Right forelimb (tissue), 1 donor: ENCODE measurements at places on chromosomes 12 and 14.

DNA sequence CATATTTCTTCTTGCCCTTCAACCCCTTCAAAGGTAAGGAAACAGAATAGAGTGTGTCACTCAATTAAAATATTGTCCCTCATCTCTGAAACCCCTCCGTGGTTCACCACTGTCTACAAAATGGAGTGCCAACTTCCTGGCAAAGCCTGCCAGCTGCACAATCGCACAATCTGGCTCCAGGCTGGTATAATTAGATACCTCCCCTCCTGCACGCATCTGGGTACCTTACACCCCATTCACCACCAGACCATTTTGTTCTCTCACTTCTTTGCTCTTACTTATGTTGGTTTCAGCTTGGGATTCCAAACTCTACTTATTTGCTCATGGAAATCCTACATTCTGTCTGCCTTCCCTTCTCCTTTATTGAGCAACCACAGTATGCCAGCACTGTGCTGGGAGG lies 314.9 kb downstream of the NUAK1 start:
- DNase-seq: no peak

DNA sequence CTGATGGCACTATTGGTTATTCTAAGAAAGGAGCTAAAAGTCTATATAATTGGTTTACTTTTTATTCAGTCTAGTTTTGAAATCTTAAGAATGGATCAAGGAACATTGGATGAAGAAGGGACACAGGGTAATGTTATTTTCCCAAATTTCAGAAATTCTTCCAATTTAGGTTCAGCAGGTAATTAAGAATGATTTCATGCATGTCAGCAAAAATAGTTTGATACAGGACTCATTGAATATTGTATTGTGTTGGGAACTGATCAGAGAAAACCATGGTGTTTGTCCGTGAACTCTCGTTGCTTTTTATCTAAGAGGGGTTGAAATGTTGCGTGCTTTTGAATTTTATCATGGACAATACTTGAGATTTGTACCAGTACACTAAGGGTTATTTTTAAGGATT lies 58.6 kb downstream of the PDE3A start:
- no peak for DNase-seq

- DNase-seq: no peak
Measured at GRCh38 chr14:38420048-38420447, 164.2 kb upstream of the CLEC14A start.

DNA sequence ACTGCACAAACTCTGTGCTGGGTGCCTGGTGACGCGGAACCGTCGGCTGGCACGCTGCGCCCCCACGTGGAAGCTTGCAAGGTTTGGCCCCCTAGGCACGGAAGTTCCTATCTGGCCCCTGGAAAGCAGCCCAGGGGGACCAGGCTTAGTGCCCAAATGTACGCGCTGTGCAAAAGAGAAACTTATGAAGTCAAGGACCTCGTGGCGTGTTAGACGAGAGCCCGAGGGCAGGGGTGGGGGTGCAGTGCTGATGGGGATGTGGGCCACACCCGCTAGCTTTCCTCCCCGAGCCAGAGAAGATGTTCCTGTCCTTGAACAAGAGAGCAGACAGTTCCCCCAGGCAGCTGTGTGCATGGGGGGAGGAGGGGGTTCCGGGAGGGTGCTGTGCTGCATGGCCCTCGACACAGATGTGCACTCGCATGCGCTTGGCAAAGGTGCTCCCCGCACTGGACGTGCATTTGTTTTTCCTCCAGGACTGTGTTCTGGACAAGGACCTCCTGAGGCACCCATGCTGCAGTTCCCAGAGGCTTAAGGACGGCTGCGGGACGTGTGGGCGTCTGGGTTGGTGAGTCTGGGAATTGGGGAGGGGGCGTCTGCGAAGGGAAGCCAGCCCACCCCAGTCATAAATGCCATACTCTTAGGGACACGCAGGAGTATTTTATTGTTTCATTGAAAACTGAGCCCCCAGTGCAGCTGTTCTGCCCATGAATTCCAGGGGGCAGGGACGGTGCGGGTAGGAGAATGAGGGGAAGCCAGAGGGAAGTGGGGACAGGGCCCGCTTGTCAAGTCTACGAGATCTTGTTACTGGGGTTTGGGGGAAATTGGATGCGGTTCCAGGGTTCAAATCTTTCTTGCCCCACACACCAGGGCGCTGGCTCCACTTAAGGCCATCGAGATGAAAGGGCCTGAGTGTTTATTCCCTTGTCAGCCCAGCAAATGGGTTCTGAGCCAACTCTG lies 80.0 kb downstream of the NTF3 start:
- peak; percentile 70 for DNase-seq

- DNase-seq: no peak
Measured at GRCh38 chr12:54394281-54394719, 9.8 kb upstream of the ZNF385A start.

DNA sequence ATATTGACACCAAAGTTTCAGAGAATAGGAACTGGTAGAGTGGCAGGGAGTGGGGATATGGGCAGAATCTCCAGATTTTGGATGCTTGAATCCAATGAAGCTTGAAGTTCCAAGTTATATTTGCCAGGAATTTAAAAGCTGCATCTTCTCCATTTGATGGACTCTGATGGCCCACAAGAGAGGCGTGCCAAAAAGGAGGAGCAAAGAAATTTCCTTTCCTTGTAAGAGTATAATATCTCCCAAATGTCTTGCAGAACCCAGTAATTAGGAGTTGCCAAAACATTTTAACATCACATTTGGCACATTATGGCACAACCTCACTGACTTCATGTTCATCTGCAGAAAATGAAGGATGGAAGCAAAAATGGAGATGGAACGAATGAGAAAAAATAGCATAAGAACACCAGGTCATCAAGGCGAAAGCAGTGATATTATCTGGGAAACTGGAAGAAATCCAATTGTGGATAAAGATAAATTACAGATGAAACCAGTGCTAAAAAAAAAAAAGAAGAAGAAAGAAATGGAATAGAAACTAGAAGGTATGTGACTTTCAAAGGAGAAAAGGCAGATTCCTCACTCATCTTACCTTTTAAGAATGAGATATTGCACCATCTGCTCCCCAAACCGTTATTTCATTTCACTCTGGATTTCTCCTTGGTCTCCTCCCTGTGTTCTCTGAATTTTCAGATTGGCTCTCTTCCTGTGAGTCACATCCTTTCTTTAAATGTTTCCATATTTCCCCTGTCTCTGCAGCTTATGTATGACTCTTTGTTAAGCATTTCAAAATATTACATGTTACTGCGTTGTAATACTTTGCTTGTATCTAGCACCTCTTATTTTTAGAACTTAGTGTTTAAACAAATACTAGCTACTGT lies 13.5 kb upstream of the FLRT2 start:
- DNase-seq: no peak

DNA sequence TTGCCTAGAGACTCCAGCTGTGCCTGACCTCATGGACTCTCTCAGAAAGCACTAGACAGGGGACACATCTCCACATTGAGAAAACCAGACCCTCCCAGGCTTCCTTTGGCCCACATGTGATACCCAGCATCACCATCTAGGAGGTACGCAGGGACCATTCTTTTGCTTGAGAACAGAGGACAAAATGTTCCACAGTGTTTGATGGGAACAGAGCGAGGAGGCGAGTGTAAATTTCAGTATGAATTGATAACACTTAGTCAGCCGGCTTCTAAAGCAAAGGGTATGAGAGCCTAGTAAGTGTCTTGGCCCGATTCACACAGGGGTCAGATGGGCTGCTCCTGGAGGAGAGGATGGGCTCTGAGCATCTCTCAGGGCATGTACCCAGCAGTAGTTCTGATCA lies 1052.4 kb downstream of the BCL11B start:
- DNase-seq: no peak

- DNase-seq: no peak
Measured at GRCh38 chr14:62914025-62914424, 131.2 kb downstream of the KCNH5 start.

GRCh38 chr12:53223389-53224060 lies 8.5 kb downstream of the RARG start:
- DNase-seq: peak; percentile 82

DNA sequence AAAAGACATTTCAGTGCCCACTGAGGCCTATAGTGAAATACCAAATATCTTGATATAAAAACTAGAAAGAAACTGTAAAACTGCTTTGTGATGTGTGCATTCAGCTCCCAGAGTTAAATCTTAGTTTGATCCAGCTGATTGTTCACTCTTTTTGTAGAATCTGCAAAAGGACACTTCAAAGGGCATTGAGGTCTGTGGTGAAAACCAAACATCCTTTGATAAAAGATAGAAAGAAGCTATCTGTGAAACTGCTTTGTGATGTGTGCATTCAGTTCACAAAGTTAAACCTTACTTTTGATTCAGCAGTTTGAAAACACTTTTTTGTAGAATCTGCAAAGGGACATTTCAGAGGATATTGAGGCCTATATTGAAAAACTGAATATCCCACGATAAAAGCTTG lies 290.7 kb upstream of the ALG10B start:
- DNase-seq: no peak

DNA sequence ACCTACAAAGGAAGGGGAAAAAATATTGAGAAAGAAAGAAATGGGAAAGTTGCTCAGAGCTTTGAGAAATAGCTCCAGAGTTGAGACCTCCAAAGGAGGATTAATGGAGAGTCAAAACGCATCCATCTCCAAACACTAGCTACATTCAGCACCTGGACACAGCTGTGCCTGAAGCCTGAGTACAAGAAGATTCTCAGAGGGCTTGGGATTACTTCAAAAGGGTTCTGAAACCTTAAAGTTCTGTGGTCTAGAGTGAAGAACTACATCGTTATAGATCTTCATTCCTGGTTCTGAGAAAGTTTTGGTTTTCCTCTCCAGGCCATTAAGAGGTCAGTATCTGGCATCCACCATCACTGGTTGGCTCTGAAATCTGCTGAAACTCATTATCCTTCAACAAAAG lies 10.5 kb upstream of the TMED10 start:
- no peak for DNase-seq

DNA sequence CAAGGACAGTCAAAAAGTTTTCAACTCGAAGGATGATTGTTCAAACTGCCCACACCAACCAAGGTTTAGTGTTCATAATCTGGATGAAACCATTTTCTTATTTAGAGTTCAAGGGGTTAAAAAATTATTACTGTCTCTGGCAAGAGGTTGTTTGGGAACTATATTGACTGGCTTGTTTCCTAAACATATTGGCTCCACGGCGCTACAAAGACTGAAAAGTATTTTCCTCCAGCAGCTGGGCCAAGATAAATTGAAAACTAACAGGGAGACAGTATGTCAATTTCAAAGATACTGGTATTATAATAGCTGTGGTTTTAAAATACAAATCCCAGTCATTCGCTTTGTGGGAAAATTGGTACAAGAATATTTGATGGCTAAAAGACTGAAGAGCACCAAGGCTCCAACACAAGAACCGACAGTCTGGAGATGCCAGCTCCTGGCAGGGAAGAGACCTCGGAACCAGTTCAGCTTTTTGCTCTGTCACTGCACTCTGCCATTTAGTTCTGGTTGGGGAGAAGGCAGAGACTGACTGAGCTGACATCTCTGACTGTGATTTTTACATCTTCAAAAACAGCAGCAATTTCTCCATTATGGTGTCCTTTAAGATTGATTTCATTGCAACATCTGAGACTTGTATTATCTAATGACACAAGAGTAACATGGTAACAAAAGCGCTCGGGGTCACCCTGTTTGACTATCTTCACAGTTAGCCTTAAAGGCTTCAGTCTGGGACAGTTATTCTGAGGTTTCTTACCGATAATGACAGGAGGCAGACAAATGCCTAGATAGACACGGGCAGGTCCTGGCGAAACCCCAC lies 62.0 kb downstream of the ST8SIA1 start:
- no peak for DNase-seq

- no peak for DNase-seq
Measured at GRCh38 chr12:15546102-15546701, 223.9 kb downstream of the PTPRO start.

- no peak for DNase-seq
Measured at GRCh38 chr14:72518809-72519377, 375.0 kb downstream of the DPF3 start.

- DNase-seq: no peak
Measured at GRCh38 chr12:109930028-109930800, 30.1 kb downstream of the TCHP start.

- DNase-seq: peak; percentile 50
Measured at GRCh38 chr14:22928237-22929103, 706 bp downstream of the PRMT5 start.

GRCh38 chr12:76264611-76265012 lies 83.6 kb downstream of the BBS10 start:
- no peak for DNase-seq

- no peak for DNase-seq
Measured at GRCh38 chr14:100889641-100890040, 13.9 kb downstream of the RTL1 start.

DNA sequence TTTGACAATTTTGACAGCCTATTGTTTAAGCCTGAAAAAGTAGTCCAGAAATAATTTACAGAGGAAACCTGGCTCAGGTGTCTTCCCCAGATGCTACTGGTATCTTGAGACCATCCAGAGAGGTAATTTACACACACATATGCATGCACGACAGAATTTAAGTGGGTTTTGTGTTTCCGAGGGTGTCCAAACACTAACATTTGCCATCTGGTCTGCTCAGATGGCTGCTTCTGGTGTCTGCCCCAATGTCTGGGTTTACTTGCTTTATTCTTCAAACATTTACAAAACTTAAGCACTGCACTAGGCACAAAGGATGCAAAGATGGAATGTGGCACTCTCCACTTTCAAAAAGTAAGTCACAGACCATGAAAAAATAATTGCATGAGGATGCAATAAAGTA lies 226.6 kb upstream of the EGLN3 start:
- DNase-seq: no peak

DNA sequence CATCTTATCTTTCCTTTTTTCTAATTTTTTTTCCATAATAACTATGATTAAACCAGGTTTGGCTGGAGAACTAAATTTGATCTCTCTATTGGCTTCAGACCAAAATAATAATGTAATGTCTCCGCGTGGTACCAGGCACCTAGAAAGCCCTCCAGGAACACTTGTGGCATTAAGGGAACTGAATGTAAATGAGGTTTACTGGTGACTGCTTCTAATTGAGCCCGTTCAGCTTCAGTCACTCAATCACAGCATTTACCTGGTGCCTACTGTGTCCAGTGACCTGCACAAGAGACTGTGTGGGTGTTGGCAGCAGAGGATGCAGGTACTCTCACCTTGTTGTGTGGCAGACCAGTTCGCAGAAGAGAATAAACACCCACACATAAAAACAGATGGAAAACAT lies 302.5 kb downstream of the DPF3 start:
- DNase-seq: no peak

GRCh38 chr12:69949311-69950002 lies 124.4 kb downstream of the MYRFL start:
- DNase-seq: no peak
